ENCODE measurements at places on chromosomes 2 and 18.
A peak's percentile ranks its signal among the peaks of the same experiment; 100 is the strongest.

GRCh38 chr2:47187069-47187468 lies 32.0 kb upstream of the STPG4 start:
- DNase-seq, result peak; percentile 76

GRCh38 chr2:144370937-144371584 lies 148.9 kb downstream of the ZEB2 start:
- no peak for DNase-seq

DNA sequence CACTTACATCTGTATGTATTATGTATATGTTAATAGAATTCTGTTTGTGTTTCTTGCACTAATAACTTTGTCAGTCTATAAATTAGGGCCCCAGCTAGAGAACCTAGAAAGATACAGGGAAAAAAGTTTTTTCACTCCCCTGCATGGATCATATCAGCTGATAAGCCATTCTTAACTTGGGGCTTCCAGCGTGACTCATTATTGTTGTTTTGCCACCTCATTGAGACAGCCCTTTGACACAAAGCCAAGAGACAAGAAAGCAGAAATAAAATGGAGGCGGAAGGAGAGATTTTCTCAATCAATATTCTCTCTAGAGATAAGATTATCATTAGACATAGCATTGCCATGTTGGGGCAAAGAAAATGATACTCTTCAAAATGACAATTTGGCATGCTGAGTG lies 93.4 kb downstream of the AKAIN1 start:
- no peak for DNase-seq

DNA sequence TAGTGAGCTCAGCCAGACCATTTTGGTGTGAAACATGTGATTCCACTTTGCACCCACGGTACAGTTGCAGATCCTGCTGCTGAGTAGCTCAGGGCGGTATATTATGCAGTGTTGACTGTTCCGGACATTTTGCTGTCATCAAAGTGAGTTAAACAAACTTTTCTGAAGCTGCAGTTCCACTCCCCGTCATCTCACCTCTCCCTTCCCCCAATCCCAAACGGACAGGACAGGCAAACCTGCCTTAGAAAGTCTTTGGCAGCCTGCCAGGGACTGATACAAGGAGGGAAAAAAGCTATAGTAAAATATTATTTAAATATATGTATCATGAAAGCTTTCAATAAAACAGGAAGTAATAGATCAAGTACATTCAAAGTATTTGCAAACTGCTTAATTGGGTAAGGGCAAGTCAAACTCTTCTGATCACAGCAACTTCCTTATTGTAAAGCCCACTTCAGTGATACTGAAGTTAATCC lies 35.5 kb upstream of the SP5 start:
- peak; percentile 60 for DNase-seq

- peak; percentile 65 for DNase-seq
These were observed 7.3 kb upstream of the PLEK start for GRCh38 chr2:68357605-68358337.

DNA sequence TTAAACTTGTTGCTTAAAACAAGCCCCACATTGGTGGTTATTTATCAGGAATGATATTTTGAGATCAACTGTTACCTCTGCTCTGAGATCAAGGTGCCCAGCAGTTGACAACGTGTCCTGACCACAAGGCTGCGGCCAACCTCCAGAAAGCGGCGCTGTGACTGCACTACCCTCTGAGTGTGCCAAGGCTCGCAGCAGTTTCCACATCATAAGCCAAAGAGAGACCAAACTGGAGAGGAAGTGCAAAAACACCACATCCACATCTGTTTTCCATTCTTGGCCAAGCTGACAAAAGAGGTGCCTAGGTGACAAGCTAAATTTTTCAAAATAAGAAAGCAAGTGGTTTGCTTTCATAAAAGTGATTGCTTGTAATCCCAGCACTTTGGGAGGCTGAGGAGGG lies 410.8 kb upstream of the POU3F3 start:
- DNase-seq, result no peak

DNA sequence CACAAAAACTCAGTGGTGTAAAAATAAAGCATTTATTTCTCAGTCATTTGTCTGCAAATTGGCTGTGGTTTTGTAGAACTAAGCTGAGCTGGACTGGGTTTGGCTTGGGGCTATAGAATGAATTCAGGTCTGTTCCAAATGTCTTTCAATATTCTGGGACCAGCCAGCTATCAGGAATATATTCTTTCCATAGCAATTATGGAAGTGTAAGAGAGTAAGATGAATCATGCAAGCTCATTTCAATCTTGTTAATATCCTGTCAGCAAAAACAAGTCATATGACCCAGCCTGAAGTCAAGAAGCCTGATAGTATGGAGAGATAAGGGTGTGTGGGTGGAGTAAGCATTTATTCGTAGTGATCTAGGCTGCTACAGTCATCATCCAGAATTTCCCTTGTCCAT lies 481.0 kb upstream of the CDH2 start:
- DNase-seq, result no peak

- DNase-seq, result peak; percentile 11
These were observed 263.5 kb downstream of the ZNF407 start for GRCh38 chr18:74861154-74861553.

GRCh38 chr2:28269019-28269784 lies 123.5 kb upstream of the FOSL2 start:
- DNase-seq, result no peak

DNA sequence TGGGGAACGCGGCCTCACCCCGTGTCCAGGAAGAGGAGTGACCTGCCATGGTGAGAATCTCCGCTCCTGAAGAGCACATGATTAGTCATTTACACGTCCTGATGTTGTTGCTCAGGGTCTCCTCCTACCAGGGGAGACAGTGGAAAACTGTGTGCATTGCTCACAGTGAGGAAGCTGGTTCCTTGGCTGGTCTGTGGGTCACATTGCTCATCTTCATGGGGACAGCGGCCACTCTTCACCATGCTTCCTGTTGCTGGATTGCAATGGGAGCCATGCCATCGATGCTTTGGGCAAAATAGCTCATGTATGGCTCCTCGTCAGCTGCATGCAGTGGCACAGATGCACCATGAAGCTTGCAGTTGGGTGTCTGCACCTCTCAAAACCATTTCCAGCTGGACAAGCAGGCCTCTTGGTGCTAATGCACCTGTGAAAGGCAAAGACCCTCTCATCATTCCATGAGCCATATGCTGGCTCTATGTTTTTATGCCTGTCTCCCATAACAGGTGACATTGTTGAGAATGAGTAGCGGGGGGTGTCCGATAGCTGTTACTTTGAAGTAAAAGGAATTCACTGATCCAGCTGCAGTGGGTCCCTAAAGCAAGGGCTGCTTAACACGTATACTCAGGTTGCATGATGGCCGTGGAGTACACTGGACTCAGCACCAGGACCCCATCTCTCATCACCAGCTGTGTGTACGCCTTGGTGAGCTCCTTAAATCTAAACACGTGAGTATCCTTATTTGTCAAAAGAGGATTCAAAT lies 135.0 kb upstream of the ALKAL2 start:
- DNase-seq, result no peak

- DNase-seq, result no peak
These were observed 125.6 kb downstream of the BIRC6 start for GRCh38 chr2:32482471-32482870.

DNA sequence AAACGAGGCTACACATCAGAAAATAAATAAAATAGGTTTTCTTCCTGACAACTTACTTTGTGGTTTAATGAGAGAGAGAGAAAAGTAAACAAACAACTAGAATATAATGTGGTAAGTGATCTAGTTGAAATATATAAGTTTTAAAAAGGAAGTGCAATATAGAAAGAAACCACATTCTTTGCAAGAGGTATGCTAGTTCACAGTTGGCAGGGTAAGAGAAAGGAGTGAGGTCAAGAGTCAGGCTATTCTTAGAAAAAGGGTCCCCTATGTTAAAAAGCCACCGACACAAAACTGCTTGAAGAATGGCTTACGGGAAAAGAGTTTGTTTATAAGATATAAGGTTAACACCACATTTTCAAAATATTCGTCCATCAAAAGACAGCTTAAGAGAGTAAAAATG lies 462.1 kb downstream of the ERBB4 start:
- DNase-seq, result no peak

GRCh38 chr2:172864182-172864581 lies 128.5 kb downstream of the RAPGEF4 start:
- DNase-seq, result peak; percentile 28

DNA sequence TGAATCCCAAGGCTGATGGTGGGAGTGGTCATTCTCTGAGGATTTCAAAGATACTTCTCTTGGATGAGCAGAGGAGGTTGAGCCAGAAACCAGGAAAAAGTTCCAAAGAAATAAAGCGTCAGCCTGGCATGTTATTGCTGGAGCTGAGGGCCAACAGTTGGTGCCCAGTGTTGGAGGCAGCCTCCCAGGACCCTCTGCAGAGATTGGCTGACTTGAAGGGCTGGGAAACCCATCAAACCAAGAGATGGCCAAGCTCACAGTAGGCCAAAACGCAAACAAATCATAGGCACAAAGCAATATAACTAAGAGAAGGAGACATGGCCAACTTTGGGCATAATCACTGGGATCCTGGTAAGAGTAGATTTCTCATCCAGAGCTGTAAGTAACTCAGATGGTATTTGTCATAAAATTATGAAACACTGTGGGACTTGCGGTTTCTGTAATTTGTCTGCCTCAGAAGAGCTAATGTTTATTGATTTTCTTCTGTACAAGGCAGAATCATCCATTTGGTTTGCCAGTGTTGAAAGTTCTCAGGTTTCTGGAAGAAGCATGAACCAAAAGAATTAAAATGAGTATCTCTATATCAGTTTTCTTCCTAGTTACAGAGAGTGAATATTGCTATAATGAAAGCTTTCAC lies 108.3 kb downstream of the ATL2 start:
- no peak for DNase-seq

DNA sequence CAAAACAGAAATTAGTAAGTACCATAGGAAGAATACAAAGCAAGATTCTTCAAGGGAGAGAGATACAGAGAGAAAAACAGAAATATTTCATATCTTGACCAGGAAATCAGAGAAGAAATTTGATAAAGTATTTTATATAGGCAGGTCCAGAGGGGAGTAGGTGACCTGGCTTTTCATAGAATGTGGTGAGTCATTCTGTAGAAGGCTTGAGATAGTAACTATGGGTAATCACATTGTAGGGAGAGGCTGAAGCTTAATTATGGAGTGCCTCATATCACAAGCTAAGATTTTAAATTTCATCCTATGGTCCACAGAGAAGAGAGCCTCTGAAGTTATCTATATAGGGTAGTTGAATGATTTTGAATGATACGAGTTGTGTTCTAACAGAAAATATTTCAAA lies 195.0 kb upstream of the CYRIA start:
- DNase-seq, result no peak

- no peak for DNase-seq
These were observed 304.3 kb downstream of the CDCA7 start for GRCh38 chr2:173658946-173659371.

- DNase-seq, result no peak
These were observed 30.0 kb upstream of the KCMF1 start for GRCh38 chr2:84940831-84941412.

- DNase-seq, result no peak
These were observed 34.9 kb downstream of the EN1 start for GRCh38 chr2:118812552-118812951.

GRCh38 chr2:168649105-168649504 lies 153.3 kb upstream of the NOSTRIN start:
- DNase-seq, result no peak

GRCh38 chr2:14601156-14601770 lies 31.3 kb upstream of the LRATD1 start:
- DNase-seq, result no peak

- DNase-seq, result peak; percentile 27
These were observed 494.9 kb upstream of the LRATD1 start for GRCh38 chr2:14137643-14138042.

GRCh38 chr18:199768-200167 lies 41.4 kb downstream of the USP14 start:
- DNase-seq, result no peak

- peak; percentile 85 for DNase-seq
These were observed 30.9 kb downstream of the HAUS1 start for GRCh38 chr18:46134920-46135675.

- no peak for DNase-seq
These were observed 28.6 kb upstream of the MBOAT2 start for GRCh38 chr2:9032121-9032520.

DNA sequence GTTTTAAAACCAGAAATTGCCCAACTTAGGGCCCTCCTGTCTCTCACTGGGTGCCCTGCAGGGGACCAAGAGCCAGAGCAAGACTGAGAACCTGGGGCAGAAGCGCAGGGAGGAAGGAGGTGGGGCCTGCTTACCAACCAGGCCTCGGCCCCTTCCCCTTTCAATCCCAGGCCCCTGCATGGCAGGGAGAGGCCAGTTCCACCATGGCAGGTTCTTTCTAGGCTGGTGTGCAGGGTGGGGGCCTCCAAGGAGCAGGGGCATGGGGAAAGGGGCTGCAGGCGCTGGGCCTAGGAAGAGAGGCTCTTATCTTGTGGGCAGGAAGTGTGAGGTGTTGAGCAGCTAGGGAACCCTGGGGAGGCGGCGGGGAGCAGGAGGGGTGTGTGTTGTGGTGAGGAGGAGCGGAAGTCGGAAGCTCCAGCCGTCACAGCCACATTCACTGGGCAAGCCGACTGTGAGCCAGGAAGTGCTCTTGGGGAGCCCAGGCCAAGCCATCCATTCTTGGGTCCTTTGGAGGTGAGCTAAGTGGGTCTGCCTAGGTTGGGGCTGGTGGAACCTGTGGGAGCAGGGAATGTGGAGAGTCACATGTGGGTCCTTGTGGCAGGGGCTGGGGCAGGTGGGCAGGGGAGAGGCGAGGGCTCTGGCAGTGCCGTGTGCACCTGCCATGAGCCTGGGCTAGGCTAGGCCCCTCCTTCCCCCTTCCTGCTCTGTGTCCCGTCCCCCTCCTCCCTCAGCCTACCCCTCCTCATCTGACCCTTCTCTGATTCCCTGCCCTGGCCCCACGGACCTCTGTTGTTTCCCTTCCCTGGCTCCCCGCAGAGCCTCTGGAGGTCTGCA lies at the start of gene PSD4:
TSS of gene PSD4 (plus strand) at position 430 of the 834 bp plus-strand sequence. CDS start 8,486 bp downstream, outside the sequence.
- DNase-seq, result no peak

DNA sequence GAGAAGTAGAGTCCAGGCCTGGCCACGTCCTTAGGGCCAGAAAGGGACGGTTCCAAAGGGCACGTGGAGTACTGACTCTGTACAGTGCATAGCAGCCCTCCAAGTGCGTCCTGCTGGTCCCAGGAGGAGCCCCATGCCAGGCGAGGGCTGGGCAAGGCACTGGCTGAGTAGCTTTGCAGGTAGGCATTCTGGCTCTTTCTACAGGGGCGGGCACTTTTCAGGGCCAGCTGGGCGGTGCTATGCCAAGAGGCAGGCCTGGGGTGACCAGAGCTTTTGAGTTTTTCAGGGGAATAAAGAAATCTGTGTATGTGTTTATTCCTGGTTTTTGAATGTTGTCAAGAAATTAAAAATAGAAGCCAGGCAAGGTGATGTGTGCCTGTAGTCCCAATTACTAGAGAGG lies 15.4 kb upstream of the GLI2 start:
- no peak for DNase-seq

DNA sequence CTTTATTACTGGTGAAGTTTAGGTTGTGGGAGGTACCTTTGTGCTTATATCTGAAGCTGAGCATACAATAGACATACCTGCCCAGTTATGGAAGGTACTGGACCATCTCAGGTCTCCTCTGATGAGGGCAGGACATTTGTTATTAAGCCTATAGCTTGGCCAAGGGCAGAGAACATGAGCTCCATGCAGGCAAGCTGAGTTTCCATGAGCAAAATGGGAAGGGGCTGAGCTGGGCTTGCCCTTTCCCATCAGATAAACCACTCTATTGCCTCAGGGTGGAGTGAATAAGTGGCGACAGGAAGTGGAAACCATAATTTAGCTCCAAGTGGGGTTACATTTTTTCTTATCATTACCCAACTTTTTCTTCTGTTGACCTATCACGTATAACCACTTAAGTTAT lies 39.9 kb upstream of the EML6 start:
- no peak for DNase-seq
